Gastroesophageal sphincter (tissue), 4 donors: ENCODE measurements at places on chromosomes 12 and 14. TPM values are rescaled to one million over a fixed set of nuclear protein-coding genes. Genes with fewer than 3 reads are reported as not detected.

The FGFR1OP2 gene
- total RNA-seq, result 57.7 TPM

The KIF5A gene
- 4.7 TPM for total RNA-seq

The ADGRD1 gene
- total RNA-seq, result 22.1 TPM

The CYP46A1 gene
- total RNA-seq, result 1.4 TPM

The CCDC184 gene
- 0.13 TPM for total RNA-seq

The CLBA1 gene
- total RNA-seq, result 7.0 TPM

The MEG3 gene
- total RNA-seq, result 59.0 TPM

The MSRB3 gene
- 320 TPM for total RNA-seq

The ESRRB gene
- total RNA-seq, result not detected

The OR4E2 gene
- not detected for total RNA-seq

The STAC3 gene
- total RNA-seq, result 0.35 TPM

DNA sequence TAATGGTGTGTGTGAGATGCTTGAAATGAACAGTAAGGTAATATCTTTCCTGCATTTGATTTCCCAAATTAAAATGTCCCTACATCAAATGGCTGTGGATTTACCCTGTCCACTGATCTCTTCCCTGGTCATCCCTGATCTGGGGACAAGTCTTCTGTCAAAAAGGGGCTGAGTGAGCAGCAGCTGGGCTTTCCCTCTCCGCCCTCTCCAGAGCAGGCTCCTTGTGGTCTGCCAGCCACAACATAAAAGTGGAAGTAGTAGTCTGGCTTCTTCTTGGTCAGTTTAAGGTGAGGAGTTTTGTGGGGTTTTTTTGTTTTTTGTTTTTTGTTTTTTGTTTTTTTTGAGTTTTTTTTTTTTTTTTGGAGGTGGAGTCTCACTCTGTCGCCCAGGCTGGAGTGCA, 25.2 kb upstream of the PLXNC1 start:
- no peaks in the 10 kb centered on the region for H3K27me3 ChIP-seq
- no peaks in the 10 kb centered on the region for H3K36me3 ChIP-seq
- no peak overlapping the region for H3K27ac ChIP-seq
- no peak for ATAC-seq
- H3K4me3 ChIP-seq, result no peak overlapping the region

DNA sequence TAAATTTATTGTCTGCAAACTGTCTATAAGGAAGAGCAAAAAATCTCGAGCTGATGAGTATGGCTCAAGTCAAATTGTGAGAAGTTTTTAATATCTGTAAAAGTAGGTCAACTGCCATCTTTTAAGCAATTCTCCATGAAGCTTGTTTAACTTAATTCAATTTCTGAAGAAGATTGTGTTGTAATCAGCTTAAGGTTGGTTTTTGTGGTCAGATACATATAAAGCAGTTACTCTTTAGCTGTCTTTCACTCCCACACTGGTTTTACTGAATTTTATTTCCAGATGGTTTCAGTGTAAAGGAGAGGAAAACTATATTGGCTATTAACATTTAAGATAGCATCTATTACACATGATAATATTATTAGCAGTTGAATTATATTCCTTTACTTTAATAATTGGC, 1165.1 kb downstream of the SLC16A7 start:
- ATAC-seq, result no peak
- no peaks in the 10 kb centered on the region for H3K36me3 ChIP-seq
- no peaks in the 10 kb centered on the region for H3K27me3 ChIP-seq
- H3K4me3 ChIP-seq, result no peak overlapping the region
- H3K27ac ChIP-seq, result no peak overlapping the region

DNA sequence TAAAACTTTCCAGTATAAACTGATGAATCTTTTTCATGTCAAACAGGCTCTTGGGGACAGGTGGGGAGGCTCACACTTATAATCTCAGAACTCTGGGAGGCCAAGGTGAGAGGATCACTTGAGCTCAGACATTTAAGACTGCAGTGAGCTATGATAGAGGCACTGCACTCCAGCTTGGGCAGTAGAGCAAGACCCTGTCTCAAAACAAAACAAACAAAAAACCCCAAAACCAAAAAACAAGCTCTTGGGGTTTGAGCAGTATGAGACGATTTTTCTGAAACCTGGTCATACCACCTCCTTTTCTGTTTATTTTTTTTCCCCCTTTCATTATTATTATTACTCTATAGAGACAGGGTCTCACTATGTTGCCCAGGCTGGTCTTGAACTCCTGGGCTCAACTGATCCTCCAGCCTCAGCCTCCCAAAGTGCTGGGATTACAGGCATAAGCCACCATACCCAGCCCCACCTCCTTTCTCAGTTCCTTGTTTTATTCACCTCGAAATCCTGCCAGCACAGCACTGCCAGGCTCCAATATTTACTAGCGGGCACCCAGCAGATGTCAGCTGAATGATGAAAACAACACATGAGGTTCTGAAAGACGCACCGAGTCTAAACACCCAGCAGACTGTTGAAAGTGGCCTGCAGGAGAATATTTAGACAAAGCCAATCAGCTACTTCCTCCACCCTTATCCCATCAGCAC, 19.5 kb upstream of the CDK17 start:
- H3K4me1 ChIP-seq, result peaks cover 5% of the 10 kb centered on the region
- no peaks in the 10 kb centered on the region for H3K27me3 ChIP-seq
- no peak overlapping the region for H3K4me3 ChIP-seq
- no peak for ATAC-seq

DNA sequence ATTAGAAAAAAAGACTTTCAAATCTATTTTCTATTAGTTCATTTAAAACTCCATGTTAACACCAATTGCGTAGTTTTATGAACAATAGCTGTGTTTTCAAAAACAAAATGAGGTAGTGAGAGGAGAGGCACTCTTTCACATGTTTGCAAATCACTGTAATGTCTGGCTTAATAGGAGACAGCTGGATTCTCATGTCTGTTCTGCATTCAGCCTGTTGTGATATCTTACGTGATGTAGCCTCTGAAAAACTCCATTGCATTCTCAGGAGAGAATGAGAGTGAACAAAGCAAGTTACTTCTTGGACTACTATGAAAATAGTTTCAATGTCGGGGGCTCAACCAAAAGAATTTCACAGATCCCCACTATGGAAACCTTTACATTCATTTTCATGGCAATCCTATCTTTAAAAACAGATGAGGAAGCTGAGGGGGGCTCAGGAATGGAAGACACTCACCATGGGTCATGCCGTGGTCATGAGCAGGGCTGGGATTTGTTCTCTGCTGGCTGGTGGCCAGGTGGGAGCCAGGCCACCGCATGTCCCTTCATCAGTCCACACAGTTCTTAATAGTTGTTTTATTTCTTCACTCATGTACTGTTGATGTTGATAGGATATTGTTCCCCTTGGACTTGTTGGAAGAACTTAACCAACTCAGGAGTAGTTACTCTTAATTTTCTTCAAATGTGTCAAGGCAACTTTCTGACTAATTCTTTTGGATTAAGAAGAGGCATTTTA, 346.2 kb upstream of the FAR2 start:
- peak overlapping the region; percentile 50 for H3K27ac ChIP-seq
- peak; percentile 90 for ATAC-seq
- H3K4me3 ChIP-seq, result no peak overlapping the region
- H3K27me3 ChIP-seq, result no peaks in the 10 kb centered on the region
- no peaks in the 10 kb centered on the region for H3K4me1 ChIP-seq

DNA sequence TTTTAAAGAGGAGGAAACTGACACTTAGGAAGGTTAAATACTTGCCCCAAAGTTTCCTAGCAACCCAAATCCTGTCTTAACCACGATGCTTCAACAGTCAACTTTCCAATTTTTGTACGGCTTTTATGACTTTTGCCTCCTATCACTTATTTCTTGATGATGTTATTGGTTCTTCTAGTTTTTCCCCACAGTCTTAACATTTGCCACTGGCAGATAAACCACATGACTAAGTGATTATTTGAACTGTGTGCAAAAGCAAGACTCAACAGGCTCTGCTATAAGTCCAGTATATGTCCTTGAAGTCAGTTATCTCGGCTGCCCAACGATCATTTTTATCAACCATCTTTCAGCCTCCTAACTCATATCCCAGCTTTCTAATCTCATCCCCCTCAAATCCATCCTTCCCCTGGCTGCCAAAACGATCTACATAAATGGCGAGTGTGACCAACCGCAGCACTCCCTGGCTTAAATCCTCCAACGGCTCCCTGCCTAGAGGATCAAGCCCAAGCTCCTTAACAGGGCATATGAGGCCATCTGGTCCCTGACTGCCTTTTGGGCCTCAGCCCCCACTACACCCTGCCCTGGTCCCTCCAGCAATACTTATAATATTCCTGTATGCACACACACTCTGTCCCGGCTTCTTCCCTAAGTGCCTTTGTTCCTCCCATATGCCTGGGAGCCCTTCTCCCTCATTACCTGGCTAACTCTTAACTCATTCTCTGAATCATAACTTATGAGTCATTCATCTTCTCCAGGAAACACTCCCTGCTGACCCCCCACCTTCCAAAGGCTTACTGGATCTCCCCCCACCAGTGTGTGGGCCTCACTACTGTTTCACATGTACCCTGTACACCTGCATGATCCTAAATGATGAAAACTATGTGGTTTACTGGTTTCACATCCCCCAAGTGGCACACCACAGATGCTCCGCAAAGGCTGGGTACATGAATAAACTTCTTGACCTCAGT, 8.8 kb downstream of the VPS37B start:
- no peak for ATAC-seq
- H3K36me3 ChIP-seq, result no peaks in the 10 kb centered on the region
- H3K27me3 ChIP-seq, result no peaks in the 10 kb centered on the region
- peak overlapping the region; percentile 94 for H3K27ac ChIP-seq
- H3K4me1 ChIP-seq, result peaks cover 90% of the 10 kb centered on the region
- no peak overlapping the region for H3K4me3 ChIP-seq

DNA sequence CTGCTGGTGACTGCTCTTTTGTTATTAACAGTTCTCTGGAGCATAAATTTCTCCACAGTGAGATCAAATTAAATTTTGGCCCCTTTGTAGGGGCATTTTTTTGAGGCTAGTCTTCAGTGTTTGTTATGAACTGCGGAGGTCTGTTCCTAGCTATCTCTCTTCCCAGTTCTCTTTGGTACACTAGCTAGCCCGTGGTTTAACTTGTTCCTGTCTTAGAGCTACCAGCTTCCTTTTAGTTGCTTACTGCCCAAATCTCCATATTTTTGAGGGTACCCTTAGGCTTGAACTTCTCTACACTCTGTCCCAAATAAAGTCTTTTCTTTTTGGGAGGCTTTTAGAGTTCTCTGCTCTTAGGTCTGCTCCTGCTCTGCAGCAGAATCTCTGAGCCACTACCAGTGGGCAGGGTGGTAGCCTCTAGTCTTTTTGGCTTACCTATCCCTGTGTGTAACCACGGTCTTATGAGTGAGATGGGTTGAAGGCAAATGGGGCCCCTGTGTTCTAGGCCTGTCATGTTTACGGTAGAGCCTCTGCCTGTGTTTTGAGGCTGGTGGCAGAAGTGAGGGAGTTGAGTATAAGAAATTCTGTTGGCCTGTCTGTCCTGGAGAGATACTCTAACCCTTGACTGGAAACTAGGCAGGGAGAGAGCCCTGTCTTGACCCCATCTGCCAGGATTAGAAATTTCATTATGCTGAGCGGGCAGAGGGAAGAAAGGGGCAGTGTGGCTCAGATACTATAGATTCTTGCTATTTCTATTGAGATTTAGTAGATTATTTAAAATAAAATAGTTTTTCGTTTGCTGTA, 21.0 kb downstream of the CNOT2 start:
- no peaks in the 10 kb centered on the region for H3K27me3 ChIP-seq
- no peak for ATAC-seq
- H3K36me3 ChIP-seq, result no peaks in the 10 kb centered on the region
- no peak overlapping the region for H3K4me3 ChIP-seq

GRCh38 chr12:42908712-42909111, 319.2 kb upstream of the PRICKLE1 start:
- no peaks in the 10 kb centered on the region for H3K36me3 ChIP-seq
- H3K27ac ChIP-seq, result no peak overlapping the region
- H3K4me3 ChIP-seq, result no peak overlapping the region
- no peak for ATAC-seq

GRCh38 chr14:68784978-68785533, 7.8 kb downstream of the ZFP36L1 start:
- ATAC-seq, result no peak
- peak overlapping the region; percentile 16 for H3K27ac ChIP-seq
- no peaks in the 10 kb centered on the region for H3K36me3 ChIP-seq
- H3K4me3 ChIP-seq, result no peak overlapping the region
- H3K27me3 ChIP-seq, result no peaks in the 10 kb centered on the region
- peaks cover 28% of the 10 kb centered on the region for H3K4me1 ChIP-seq

DNA sequence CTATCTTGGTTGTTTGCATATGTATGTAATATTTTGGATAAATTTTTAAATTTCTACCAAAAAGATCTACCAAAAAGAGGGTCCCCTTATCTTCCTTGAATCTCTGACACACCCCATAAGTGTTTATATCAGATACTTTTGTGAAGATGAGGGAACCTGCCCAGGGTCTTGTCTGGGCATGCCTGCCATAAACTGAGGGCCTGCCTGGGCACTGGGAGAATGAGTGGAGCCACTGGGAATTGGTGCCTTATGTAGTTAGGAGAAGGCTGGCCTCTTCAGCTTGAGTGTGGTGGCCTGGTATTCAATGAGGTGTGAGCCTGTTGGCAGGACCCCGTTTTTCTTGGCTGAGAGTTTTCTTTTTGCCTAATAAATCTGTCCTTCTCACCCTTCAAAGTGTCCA, 46.5 kb downstream of the OR9K2 start:
- no peak overlapping the region for H3K27ac ChIP-seq
- no peaks in the 10 kb centered on the region for H3K4me1 ChIP-seq
- ATAC-seq, result no peak
- H3K36me3 ChIP-seq, result no peaks in the 10 kb centered on the region
- no peak overlapping the region for H3K4me3 ChIP-seq
- H3K27me3 ChIP-seq, result no peaks in the 10 kb centered on the region

DNA sequence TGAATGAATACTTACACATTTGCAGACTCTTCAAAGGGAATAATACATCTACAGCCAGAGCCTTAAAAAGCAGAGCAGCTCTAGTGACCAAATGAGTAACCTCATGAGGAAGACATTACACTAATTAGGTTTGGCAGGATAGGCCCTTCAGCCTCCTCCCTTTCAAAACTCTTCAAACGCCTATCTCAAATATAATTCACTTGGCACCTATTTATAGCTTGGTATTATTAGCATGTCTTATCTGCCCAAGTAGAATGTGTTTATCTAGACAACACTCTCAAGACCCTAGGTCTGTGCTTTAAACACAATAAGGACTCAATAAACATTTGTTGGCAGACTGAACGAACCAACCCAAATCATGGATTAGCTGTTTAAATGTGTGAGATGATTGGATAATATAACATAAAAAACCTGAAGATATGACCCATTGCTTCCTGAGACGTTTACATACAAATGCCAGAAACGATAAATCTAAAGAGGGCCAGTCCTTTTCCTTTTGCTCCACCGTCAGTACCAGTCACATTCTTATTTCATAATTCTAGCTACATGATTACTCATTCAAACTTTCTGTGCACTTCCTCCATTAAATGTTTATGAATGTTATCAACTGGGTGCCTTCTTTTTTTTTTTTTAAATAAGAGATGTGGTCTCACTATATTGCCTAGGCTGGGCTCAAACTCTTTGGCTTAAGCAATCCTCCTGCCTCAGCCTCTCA, 123.3 kb downstream of the CEP83 start:
- H3K36me3 ChIP-seq, result peaks cover 4% of the 10 kb centered on the region
- no peak overlapping the region for H3K27ac ChIP-seq
- no peak for ATAC-seq
- H3K4me1 ChIP-seq, result no peaks in the 10 kb centered on the region
